Activated CD4-positive, alpha-beta T cell treated with anti-CD3 and anti-CD28 coated beads for 36 hours (primary cell): ENCODE measurements at places on chromosomes 2 and 18. TPM values are rescaled to one million over a fixed set of nuclear protein-coding genes. Genes with fewer than 3 reads are reported as not detected.

INO80B gene
- total RNA-seq, result 25.6 TPM

C2orf92 gene
- 8.9 TPM for total RNA-seq

KLHL29 gene
- total RNA-seq, result 2.0 TPM

TANC1 gene
- total RNA-seq, result 0.89 TPM

CROCC2 gene
- not detected for total RNA-seq

HRH4 gene
- total RNA-seq, result 0.26 TPM

KCNS3 gene
- total RNA-seq, result 0.07 TPM

TRIM43 gene
- total RNA-seq, result not detected

CXCR4 gene
- total RNA-seq, result 89.3 TPM

PLCD4 gene
- total RNA-seq, result 0.83 TPM

ANKRD30BL gene
- not detected for total RNA-seq

GLS gene
- total RNA-seq, result 242 TPM

FER1L5 gene
- total RNA-seq, result not detected

CDK5R2 gene
- total RNA-seq, result not detected

UGT1A1 gene
- total RNA-seq, result not detected

PLEK gene
- total RNA-seq, result 0.60 TPM

PSMD1 gene
- 160 TPM for total RNA-seq

PDE1A gene
- total RNA-seq, result not detected

VIT gene
- not detected for total RNA-seq

MAP2 gene
- 0.34 TPM for total RNA-seq

STARD6 gene
- total RNA-seq, result 0.23 TPM

MC2R gene
- not detected for total RNA-seq

SULT1C4 gene
- not detected for total RNA-seq

REL gene
- 55.9 TPM for total RNA-seq

NAPG gene
- total RNA-seq, result 31.0 TPM

POTEC gene
- not detected for total RNA-seq

PDE11A gene
- 0.12 TPM for total RNA-seq

POTEJ gene
- not detected for total RNA-seq

NDUFS1 gene
- 70.6 TPM for total RNA-seq

TUBA4B gene
- not detected for total RNA-seq

HES6 gene
- total RNA-seq, result 4.0 TPM
